ENCODE measurements at places on chromosomes 4 and X. TPM values are rescaled to one million over a fixed set of nuclear protein-coding genes. Genes with fewer than 3 reads are reported as not detected.

- H3K27me3 ChIP-seq = no peaks in the 10 kb centered on the region
- no peaks in the 10 kb centered on the region for H3K4me1 ChIP-seq
- H3K4me3 ChIP-seq = no peak overlapping the region
- no peak overlapping the region for H3K27ac ChIP-seq
- no peaks in the 10 kb centered on the region for H3K36me3 ChIP-seq
- DNase-seq = no peak
Measured at GRCh38 chr4:54155936-54156335, 56.0 kb downstream of the GSX2 start.

DNA sequence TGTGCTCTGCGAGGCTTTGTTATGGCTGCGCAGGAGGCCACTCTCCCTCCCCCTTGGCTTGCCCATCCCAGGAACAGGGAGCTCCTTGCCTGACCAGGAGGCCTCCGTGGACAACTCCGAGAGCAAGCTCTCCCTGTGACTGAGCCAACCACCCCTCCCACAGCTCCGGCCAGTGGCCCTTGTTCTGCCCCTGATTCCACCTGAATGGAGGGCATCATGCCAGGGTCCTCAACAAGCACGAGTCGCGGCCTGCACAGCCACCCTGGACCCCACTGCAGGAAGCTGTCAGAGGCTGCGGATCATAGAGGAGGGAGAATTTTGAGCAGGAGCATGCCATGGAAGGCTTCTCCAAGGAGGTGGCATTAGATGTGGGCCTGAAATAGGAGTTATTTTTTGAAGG, 44.8 kb upstream of the GRPEL1 start:
- no peak overlapping the region for H3K4me3 ChIP-seq
- H3K27me3 ChIP-seq = peaks cover 4% of the 10 kb centered on the region
- no peak overlapping the region for H3K27ac ChIP-seq
- no peak for DNase-seq
- no peaks in the 10 kb centered on the region for H3K36me3 ChIP-seq
- peaks cover 9% of the 10 kb centered on the region for H3K4me1 ChIP-seq

- H3K4me1 ChIP-seq = no peaks in the 10 kb centered on the region
- no peaks in the 10 kb centered on the region for H3K27me3 ChIP-seq
- H3K27ac ChIP-seq = no peak overlapping the region
- no peak for DNase-seq
- no peaks in the 10 kb centered on the region for H3K36me3 ChIP-seq
Measured at GRCh38 chr4:21535898-21536297, 412.7 kb downstream of the KCNIP4 start.

DNA sequence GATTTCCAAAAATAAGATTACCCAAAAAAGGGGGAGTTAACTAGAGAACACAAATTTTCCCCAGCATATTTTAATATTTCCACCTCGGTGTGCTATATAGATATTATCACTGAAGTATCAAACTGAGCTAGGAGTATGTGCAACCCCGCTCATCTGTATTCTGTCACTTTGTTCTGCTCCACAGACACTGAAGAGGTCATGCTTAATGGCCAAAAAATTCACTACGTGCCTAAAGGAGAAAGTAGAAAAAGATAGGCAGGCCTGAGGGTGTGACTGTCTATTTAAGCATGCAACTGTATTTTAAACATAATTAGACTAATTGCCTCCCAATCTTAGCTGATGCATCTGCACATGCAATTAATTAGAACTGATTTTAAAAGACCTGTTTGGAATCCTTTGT, 24.5 kb downstream of the SH3RF1 start:
- no peaks in the 10 kb centered on the region for H3K36me3 ChIP-seq
- no peaks in the 10 kb centered on the region for H3K27me3 ChIP-seq
- H3K4me3 ChIP-seq = no peak overlapping the region
- no peak for DNase-seq
- no peak overlapping the region for H3K27ac ChIP-seq

The REST gene
- total RNA-seq = 30.4 TPM

The PFKFB1 gene
- total RNA-seq = 1.7 TPM

The HERC5 gene
- 0.29 TPM for total RNA-seq

The YTHDC1 gene
- total RNA-seq = 56.8 TPM

The FAM9B gene
- not detected for total RNA-seq

The KLKB1 gene
- 0.59 TPM for total RNA-seq

Data from HepG2 (cell line).